ENCODE measurements at places on chromosomes 2 and 18.

- no peak for DNase-seq
These were observed 91.8 kb upstream of the NEDD4L start for GRCh38 chr18:57951999-57952774.

DNA sequence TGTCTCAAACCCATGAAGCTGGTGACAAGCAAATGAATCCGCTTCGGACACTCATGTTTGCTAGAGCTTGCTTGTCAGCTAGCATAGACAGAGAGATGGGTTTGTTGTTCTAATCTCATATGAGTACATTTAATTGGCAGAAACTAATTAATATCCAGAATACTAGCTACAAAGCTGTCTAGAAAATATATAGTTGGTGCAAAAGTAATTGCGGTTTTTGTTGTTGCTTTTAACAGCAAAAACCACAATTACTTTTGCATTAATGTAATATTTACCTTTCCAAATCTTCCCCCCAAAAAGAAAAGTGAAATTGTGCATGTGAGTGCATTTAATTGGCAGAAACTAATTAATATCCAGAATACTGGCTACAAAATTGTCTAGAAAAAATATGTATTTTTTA, 1115.2 kb downstream of the TDRD15 start:
- no peak for DNase-seq

- DNase-seq, result no peak
These were observed 110.2 kb upstream of the TRIB2 start for GRCh38 chr2:12606472-12607000.

GRCh38 chr2:25050128-25050527, 8.3 kb downstream of the EFR3B start:
- DNase-seq, result no peak

DNA sequence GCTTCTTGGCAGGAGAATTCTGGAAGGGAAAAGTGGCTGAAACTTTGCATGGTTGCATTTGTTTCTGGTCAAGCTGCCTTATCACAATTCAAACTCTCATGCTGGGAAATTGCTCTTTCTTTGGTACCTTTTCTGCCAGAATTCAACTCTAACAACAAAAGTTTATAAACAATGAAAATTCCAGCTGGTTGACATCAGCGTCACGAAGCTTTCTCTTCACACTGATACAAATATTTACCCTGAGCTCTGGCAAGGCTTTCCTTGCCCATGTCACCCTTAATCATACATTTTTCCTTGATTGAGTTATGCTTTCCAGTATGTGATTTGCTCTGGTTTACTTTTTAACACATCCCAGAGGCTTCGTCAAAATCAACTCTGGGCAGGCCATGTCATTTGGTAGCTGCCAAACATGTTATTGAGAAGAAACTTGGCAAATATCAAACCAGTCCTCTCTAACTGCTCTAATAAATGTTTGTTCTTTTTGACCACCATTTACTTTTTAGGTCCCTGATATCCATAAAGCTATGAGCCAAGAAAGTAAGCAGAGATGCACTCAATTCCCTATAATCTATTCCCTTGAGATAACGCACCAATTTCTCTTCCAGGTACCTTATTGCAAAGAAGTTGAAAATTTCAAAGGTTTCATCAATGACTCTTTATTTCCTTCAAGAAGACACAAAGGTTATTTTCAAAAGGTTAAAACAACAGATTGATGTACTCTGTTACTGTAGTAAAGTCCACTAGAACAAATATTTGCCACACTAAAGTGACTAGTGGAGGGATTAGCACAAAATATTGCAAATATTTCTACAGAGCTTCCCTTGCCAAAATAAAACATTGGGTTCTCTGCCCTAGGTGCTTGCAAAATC, 1241.1 kb upstream of the ZEB2 start:
- no peak for DNase-seq

GRCh38 chr18:23020555-23021294, 87.6 kb downstream of the RBBP8 start:
- no peak for DNase-seq

DNA sequence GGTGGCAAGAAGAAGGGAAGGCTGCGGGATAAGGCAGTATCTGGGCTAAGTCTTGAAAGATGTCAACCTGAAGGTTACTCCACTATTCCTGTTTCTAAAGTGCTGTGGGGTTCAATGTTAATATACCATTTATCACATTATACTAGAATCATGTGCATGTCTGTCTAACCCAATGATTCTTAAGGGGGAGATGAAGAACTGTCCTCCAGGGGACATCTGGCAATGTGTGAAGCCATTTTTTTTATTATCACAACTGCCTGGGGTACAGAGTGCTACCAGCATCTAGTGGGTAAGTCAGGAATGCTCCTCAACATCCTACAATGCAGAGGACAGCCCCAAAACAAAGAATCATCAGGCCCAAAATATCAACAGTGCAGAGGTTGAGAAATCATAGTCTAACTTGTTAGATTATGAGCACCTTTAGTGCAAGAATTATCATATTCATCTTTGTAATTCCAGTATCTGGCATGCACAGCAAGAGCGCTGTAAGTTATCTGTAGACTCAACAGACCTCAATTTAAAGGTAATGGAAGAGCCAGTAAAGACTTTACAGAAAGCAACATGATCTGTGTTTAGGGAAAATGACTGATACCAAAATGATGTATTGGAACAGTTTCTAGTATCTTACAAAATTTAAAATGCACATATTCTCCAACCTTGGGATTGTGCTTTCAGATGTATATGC, 26.3 kb downstream of the SP3 start:
- no peak for DNase-seq

GRCh38 chr2:30201990-30202389, 29.3 kb upstream of the LBH start:
- DNase-seq, result no peak

DNA sequence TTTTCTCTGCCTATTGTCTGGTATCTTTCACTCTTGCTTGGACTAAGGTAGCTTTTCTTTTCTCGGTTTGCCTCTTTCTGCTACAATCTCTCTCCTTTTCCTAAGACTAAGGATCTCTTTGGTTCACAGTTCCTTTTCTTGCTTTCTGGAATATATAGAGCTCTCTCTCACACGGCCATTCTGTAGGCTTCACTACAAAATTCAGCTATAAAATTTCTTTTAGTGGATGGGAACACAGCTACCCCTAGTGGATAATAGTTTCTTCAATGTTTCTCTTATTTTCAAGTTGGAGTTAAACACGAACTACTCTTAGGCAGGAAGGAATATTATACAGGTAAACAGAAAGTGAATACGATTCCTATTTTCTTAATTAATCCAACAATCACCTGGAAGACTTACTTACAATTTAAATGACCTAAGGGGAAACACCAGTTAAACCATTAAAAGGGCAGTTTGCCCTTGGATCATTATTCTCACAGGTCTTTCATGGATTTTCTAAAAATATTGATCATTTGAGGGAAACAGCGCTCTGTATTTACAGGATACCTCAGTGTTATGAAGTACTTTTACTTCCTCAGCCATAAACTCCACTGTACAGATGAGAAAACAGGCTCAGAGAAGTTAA, 140.5 kb downstream of the LRP2 start:
- no peak for DNase-seq

- no peak for DNase-seq
These were observed 91.1 kb downstream of the MEP1B start for GRCh38 chr18:32280911-32281310.

- no peak for DNase-seq
These were observed 116.5 kb downstream of the CSRNP3 start for GRCh38 chr2:165586019-165586418.

GRCh38 chr18:25661831-25662230, 309.9 kb upstream of the ZNF521 start:
- DNase-seq, result no peak

GRCh38 chr2:219557320-219557719, 13.5 kb downstream of the TMEM198 start:
- no peak for DNase-seq

GRCh38 chr2:20622731-20623130, 28.2 kb downstream of the HS1BP3 start:
- no peak for DNase-seq

DNA sequence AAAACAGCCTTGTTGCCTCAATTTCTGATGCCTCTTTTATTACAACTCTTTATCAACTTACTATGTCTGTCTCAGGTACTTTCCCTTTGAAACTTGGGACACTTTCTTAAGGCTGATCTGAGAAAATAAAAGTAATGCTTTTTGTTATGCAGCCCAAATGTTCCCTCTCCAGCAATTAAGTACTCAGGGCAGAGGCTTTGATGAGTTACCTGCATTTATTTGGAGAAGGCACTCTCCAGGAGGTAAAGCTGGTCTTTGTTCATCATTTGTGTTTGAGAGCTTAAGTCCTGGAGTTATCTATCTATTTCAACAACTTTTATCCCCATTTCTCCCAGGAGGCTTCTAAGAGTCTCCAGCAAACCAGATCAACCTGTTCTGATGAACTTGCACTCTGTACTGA, 259.2 kb downstream of the ASXL3 start:
- no peak for DNase-seq

DNA sequence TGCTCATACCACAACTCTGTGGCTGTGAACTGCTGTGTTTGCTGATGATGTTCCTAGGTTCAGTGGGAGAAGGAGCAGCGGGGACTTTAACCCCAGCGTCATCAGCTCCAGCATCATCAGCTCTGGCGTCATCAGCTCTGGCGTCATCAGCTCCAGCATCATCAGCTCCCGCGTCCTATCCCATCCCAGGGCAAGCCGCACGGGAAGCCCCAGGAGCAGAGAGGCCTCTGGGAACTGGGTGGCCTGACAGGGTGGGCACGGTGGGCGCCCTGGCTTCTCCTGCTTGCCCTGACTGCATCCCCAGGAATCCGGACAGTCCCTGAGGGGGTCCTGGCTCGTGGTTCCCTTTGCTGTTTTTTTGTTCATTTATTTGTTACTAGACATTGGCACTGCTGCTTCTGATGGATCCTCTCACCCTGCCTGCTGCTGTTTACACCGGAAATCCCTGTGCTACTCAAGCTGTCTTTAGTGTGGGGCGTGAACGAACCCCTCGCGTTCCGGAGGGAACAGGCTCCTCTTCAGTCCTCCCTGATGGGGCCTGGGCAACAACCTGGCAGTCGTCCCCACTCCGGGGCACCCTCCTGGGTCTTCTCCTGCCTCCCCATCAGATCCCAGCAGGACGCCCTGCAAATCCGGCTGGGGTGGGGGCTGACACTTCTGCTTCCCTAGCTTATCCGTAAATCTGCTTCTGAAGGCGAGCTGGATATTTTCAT, 67.1 kb upstream of the PXDN start:
- DNase-seq, result no peak

- DNase-seq, result no peak
These were observed 238.8 kb downstream of the LDLRAD4 start for GRCh38 chr18:13457327-13457726.

DNA sequence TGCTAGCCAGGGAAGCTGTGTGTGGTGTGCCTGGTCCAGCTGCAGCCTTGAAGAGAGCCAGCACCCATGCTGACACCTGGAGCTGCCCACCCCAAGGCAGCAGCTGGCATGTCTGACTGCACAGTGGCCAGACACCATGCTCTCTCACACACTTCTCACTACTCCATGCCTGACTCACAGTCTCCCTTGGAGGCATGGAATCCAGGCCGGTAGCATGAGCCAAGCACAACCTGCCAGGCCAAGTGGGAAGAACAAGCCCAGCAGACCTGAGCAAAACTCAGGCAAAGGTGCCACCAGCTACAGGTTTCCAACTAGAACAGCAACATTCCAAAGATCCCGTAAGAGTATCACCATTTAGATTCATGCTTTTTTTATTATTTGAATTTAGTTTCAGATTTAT, 625.3 kb upstream of the LRRTM4 start:
- DNase-seq, result no peak

DNA sequence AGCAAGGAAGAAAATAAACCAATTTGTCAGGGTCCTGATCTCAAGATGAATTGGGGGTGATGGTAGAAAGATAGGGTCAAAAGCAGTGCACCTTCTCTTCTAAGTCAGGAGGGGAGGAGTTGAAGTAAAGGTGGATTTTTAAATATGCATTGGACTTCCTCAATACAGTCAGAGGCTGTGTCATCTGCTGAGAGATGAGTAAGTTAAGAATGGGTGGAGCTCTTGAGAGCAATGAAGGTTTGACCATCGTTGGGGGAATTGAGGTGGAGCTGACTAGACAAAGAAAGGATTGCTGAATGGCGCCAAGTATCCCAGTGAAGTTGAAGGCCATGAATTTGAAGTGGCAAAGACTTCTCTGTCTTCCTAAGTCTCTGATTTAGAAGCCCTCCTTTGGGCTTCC, 18.4 kb upstream of the CPO start:
- DNase-seq, result no peak

- peak; percentile 29 for DNase-seq
These were observed 45.2 kb upstream of the ST3GAL5 start for GRCh38 chr2:85933753-85934594.

- peak; percentile 50 for DNase-seq
These were observed at the start of gene ZBTB14 for GRCh38 chr18:5295231-5295920. Gene ZBTB14, minus strand, starts transcription at chr18:5295726. Its CDS starts 2,480 bp downstream, at chr18:5293246.

- DNase-seq, result no peak
These were observed 33.1 kb downstream of the MGAT4A start for GRCh38 chr2:98697651-98698337.

GRCh38 chr2:126776692-126777619, 121.0 kb downstream of the GYPC start:
- peak; percentile 66 for DNase-seq

GRCh38 chr2:140353541-140353940, 1573.4 kb upstream of the NXPH2 start:
- no peak for DNase-seq

GRCh38 chr2:157831573-157832315, 44.4 kb downstream of the ACVR1 start:
- no peak for DNase-seq

DNA sequence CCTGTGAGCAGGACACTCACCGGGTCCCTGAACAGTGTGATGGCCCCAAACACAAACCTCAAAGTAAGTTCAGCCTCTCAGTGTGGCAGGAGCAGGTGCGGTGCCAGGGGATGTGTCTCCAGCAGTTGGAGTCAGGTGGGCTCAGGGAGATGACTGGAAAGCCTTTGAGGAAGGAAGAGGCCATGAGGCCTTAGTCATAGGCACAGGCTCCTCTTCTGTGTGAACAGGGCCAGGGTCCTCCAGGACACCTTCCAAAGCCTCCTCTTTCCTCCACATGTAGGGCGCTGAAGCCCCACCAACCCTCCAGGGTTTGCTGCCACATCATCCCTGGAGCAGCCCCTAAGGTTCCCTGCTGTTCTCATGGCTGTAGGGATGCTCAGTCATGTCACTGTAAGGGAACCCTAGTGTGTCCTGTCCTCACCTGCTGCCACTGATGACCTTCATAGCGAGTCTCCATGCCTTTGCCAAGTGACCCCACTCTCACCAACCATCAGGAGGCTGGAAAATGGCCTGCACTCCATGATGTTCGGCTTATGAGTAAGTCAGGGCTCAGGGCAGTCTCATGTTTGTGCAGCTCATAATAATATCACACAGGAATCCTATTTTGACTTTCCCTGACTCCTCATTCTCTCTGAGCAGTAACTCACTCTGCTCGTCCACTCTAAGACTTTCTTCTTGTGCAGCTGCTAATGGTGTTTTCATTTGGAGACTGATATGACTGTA, 1152.9 kb downstream of the RPIA start:
- DNase-seq, result no peak

- DNase-seq, result no peak
These were observed 28.1 kb upstream of the SATB2 start for GRCh38 chr2:199485732-199486335.

- DNase-seq, result no peak
These were observed 2.4 kb downstream of the MEX3C start for GRCh38 chr18:51195086-51195450.

- no peak for DNase-seq
These were observed 1.0 kb downstream of the CYP26B1 start for GRCh38 chr2:72146347-72147302.
